ENCODE measurements at places on chromosomes 1 and 21.

DNA sequence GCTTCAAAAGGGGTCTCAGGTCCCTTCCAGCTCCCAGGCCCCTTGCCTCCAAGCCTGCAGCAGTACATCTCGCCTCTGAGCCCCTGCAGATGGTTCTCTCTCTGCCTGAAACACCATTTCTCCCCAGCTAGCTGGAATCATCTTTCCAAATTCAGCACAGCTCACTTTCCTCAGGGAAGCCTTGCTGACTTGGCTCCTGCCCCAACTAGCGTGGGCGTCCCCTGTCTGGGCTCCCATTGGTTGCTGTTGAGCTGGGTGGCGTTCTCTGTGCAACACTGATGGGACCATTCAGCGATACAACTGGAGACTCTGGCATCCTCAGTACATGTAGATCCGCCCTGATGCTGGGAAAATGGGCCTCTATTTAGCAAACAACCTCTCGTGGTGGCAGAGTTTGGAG lies 141.3 kb upstream of the IGSF21 start:
- no peak for DNase-seq

DNA sequence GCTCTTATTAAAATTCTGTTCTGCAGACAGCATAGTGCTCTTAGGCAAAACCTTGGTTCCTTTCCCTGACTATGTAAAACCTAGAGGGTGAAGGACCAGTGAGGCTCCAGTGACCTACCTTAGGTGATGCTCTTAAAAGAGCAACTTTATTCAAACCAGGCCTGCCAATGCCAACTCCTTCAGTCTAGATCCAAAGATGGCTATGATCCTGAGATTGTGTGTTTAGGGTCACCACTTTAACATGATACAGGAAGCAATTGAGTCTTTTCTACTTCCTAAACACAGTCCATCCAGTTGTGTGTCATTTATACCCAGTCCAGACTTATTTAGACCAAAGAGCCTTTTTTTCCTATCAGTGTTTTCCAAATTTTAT lies 10.8 kb downstream of the MCL1 start:
- DNase-seq: no peak

DNA sequence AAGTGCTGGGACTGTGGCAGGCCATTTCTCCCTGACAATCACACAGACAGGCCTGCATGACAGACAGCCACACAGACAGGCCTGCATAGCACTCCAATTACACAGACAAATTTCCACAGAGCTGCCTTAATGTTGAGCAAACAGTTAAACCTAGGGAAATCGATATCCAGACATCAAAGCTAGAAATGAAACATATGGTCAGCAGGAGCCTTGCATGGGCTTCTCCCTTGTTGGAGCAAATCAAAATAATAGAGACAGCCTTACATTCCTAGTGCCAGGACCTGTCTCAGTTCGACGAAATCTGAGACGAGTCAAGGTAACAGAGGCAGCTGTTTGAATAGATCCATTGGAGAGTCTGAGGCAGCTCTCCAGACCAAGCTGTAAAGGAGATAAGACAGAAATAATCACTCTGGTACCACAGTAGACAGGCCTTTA lies 42.4 kb downstream of the OLFML3 start:
- no peak for DNase-seq

DNA sequence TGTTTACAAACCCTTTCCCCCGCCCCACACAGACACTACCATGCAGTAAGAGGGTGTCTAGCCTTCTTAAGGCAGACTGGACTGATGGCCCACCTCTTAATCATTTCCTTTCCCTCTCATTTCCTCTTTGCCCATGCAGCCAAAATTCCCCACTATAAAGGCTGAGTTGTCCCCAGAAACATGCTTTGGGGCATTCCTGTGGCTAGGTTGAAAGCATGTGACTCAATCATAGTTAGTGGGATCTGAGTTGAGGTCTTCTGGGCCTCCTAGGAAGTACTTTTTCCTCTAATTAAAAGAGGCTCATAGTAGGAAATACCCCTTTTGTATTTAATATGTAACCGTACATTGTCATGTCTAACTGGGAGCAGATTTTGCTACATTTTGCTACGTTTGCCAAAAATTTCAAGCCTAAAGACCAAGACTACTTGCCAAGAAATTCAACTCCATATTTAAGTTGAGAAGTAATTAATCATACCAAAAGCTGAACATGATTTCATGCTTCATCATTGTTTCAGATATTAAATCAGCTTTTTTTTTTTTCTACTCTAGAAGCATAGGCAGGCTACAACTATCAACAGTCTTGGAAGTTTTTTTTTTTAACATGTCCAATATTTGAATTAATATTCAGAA lies 174.7 kb downstream of the ADGRL4 start:
- no peak for DNase-seq

GRCh38 chr1:5956022-5956830 lies 36.0 kb downstream of the NPHP4 start:
- DNase-seq: no peak

DNA sequence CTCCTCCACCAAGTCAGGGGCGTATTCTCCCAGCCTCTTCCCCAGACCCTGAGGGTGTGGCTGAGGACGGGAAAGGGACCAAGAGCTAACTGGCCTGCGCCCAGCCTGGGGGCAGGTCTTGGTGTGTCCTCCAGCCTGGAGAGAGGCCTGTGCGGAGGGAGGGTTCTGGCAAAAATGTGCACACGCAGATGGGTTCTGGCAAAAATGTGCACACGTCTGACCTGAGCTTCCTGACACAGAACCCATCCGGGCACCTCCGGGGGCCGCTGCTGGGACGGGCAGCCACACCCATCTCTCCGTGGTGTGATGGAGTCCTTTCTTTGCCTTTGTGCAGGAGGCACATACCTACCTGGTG lies 23.1 kb upstream of the PKP1 start:
- no peak for DNase-seq

GRCh38 chr1:41758904-41759548 lies 159.7 kb downstream of the HIVEP3 start:
- DNase-seq: no peak

DNA sequence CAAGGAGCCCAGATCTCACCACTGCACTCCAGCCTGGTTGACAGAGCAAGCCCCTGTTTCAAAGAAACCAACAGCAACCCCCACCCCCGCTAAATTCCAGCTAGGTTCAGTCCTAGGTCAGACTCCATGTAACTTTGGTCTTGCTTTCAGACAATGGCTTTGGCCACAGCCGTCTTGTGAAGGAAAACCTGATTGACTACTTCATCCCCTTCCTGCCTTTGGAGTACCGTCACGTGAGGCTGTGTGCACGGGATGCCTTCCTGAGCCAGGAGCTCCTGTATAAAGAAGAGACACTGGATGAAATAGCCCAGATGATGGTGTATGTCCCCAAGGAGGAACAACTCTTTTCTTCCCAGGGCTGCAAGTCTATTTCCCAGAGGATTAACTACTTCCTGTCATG lies 12.9 kb downstream of the TOR3A start:
- no peak for DNase-seq

DNA sequence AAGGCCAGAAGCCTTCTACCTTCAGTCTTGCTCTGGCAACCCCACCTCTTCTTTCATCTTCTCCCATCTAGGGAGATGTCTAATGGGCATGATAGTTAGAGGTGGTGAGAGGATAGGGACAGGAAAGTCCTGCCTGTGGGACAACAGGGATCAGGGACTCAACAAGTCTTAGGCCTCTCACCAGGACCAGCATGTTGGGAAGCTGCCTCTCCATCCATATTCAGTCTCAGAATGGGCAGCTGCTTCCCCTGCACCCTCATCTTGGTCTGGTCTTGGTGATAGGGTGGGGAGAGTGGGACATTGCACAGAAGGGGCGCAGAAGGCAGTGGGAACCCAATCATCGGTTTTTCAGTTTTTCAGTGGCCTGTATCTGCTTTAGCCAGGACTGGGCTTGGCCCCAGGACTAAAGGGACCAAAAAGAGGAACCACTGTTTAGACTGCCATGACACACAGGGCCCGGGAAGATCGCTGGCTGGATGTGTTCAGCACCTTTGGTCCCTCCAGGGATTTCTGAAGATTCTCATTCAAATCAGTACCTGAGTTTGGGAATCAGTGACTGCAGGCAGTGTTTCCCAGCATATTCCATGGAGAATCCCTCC lies 12.7 kb downstream of the RHEX start:
- no peak for DNase-seq

DNA sequence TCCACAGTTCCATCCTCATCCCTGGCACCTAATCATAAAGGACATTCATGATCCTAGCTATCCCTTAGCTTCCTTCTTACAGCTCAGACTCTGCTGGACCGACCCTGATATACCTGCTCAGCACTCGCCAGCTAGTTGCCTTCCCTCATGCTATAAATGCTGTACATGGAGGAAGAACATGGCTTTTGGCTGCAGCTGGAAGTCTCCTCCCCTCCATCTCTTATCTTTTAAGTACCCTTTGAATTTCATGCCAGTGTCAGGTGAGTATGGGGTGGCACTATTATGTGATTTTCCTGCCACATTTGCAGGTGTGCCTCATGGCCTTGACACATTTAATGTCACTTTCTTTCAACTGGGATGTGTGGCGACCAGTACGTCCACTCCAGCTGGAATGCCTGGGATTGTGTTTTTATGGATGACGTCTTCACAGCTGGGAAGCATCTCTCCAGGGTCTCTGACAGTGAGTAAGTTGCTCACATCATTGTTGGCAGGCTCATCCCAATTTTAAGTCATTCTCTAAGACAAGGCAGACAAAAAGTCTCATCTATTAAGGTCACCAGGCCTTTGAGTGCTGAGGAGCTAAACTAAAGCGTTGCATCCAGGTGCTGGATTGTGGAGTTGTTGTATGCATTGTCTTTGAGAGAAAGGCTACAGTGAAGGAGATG lies 43.4 kb downstream of the RUNX1 start:
- no peak for DNase-seq

DNA sequence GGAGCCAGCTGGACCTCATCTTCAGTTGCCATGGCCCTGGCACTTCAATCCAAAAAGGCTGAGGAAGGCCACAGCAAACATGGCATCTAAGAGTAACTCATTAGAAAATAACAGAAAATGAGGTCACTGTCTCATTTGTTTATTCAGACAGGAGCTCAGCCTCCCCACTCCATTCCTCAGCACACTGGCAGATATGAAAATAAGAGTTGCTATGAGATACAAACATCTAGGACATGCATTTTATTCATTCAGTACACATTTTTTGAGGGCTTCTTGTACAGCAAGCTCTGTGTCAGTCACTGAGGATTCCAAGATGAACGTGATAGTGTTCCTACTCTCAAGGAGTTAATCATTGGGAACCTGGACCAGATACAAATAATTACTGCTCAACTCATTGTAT lies 32.7 kb upstream of the TMEM125 start:
- DNase-seq: no peak

GRCh38 chr1:32329931-32330466 lies 6.0 kb downstream of the MARCKSL1 start:
- DNase-seq: no peak

DNA sequence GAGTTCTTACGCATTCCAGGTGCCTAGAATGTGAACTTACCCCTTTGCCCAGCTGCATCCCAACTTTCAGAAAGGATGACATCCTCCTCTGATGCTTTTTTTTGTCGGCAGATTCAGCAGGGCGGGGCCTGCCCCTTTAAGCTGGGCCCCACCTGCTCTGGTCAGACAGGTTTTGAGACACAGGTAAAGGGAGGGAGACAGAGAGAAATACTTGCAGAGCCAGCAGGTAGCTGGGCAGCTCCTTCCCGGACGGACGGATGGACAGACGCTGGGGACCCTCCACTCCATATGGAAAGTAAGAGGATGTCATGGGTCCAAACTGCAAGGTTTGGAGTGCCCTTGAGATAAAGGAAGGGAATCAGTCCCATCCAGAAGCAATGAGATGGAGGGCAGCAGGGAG lies at the start of gene TMEM79:
TMEM79 (plus strand) TSS at position 214 of the 400 bp plus-strand sequence. CDS start 902 bp downstream, outside the sequence.
- DNase-seq: no peak

DNA sequence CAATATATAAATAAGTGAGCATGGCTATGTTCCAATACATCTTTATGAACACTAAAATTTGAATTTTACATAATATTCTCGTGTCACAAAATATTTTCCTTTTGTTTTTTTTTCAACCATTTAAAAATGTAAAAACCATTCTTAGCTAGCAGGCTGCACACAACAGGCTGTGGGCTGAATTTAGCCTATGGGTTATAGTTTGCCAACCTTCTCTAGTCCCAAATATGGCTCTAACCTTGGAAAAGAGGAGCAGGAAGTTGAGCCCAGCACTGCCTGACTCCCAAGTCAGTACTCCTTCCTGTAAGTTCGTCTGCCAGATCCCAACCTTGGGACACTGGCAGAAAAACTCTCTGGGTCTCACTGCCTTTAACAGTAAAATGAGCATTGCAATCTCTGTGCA lies 13.4 kb downstream of the C1QB start:
- no peak for DNase-seq

GRCh38 chr1:7070389-7071029 lies 285.3 kb downstream of the CAMTA1 start:
- DNase-seq: peak; percentile 81

GRCh38 chr1:243598433-243598832 lies 251.6 kb downstream of the AKT3 start:
- no peak for DNase-seq

DNA sequence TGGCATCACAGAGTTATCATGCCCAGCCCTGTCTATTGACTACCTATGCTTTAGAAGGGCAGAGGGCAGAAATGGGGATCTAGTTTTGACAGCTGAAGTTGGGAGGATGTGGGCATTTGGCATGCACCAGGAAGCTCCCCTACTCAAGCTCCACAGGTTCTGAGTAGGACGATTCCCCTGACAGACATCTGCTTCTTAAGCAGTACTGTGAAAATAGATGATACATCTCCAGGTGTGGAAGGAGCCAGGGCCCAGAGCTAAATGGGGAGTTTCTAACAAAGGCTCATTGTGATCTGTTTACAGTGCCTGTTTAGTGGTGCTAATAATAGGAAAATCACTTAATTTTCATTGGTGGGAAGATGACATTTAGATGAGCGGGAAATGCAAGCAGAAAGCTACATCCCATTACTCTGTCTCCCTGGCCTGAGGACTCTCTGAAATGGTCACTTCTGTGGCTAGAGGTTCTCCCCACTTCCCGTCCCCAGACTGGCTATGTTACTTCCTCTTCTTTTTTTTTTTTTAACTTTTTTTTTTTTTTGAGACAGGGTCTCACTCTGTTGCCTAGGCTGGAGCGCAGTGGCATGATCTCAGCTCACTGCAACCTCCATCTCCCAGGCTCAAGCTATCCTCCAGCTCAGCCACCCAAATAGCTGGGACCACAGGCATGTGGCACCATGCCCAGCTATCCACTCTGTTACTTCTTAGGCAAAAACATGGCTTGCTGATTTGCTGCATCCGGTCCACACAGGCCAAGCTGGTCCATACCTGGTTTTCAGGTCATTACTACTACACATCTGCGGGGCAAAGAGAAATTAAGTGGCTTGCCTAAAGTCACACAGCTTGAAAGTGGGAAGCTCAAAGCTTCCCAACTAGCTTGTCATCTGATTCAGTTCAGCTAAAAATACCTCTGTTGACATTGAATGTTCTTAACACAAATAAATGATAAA lies 23.2 kb upstream of the CNIH3 start:
- DNase-seq: no peak
